ENCODE measurements at places on chromosomes 3 and 15.

- no peak for DNase-seq
Observed at GRCh38 chr15:48411971-48412591, 80.9 kb downstream of the DUT start.

DNA sequence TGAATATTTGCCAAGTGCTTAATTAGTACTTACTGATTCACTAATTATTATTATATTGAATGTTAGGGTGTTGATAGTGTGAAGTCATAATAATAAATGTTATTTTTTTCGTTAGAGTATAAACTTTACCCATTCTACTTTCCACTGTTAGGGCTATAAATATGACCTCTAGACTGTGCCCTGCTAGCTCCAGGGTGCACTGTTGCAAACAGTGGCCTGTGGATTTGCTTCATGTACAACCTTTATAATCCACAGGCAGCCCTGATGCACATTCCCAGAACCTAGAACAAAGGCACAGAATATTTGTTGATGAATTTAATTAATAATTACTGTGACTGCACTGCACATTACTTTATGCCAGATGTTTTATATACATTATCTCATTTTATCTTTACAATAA, 28.8 kb upstream of the LEKR1 start:
- no peak for DNase-seq

DNA sequence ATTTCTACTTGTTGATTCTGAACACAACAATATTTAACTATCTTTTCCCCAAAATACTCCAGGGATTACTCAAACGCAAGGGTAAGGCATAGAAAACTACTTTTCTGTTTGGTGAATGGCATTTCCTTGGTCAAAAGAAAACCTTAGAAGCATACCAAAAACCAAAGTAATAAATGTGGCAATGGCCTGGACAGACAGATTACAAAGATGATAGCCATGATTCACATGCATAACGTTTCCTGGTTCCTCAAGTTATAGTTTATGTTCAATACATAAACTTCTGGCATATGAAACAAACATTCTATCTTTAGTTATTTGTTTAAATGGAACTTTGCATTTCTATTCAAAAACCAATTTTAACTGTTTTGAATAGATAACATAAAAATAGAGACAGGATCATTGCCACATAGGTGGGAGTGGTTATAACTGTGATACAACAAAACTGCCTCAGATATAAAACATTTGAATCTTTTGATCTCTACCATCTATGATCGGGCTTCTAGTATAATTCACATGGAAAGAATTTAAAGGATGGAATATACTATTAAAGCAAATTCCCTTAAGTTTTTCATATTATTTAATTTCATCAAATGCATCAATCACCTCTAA, 32.1 kb downstream of the FOXP1 start:
- DNase-seq, result no peak

DNA sequence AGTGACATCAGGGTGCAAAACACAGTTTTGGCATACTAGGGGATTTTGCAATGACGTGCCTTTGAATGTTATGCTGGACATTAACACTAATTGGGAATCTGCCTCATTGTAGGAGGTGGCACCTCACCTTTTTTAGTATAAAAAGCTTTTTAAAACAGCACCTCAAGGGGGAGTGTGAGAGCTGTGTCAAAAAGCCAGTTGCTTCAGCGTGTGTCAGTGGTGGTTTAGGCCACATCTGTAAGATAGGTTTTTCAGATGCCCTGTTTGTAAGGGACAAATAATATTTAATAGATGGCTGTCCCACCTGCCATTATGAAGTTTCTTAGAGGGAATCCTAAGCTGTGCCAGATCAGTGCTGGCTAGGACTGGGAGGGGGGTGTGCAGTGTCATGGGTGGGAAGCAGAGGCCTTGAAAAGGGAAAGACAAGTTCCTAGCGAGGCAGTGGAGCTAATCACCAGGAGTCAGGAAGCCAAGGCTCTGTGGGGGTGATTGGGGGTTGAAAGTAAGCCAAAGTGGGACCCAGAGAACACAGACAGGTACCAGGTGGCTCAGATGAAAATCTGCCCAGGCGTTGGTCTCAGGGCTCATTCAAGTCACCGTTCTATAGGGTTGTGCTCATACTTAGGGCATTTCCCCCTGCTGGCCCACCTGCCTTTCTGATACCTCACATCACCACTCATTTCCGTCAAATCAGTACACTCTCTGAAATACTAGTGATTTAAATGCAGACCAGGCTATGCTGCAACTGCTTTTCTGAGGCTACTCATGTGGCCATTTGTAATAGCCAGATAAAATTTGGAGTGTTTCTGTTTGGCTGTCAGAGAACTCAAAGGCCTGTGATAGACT, 120.5 kb downstream of the BBX start:
- DNase-seq, result no peak

GRCh38 chr3:101675709-101676215, 1.2 kb downstream of the ZBTB11 start:
- DNase-seq, result no peak

GRCh38 chr3:11476735-11477144, 167.0 kb downstream of the VGLL4 start:
- peak; percentile 29 for DNase-seq

GRCh38 chr3:107734317-107734716, 211.6 kb downstream of the BBX start:
- DNase-seq, result no peak

GRCh38 chr3:55622116-55622515, 135.0 kb upstream of the WNT5A start:
- no peak for DNase-seq

DNA sequence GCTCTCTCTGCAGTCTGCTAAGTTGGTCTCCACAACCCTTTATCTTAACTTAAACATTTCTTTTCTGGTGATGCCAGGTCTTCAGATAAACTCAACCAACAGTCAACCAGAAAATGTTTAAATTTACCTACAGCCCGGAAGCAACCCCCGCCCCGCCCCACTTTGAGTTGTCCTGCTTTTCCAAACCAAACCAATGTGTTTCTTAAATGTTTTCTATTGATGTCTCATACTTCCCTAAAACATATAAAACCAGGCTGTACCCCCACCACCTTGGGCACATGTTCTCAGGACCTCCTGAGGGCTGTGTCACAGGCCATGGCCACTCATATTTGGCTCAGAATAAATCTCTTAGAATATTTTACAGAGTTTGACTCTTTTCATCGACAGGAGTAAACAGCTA, 13.2 kb upstream of the GPR160 start:
- DNase-seq, result no peak

DNA sequence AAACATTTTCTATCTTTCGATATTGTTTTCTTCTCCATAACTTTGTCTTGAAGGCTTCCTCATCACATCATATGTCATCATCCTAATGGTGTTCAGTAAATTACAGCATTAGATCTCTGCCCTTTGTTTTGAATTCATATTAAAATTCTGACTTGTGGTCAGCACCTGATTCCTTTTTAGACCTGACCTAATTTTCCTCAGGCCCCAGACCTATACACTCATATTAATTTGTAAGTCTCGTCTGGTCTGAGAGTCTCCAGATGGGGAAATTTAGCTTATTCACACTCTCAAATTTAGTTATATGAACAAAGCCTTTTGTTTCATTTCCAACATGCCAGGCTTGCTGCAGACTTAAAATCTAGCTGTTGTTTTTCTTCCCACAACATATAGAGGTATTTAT, 248.4 kb downstream of the KCNH8 start:
- DNase-seq, result no peak

- no peak for DNase-seq
Observed at GRCh38 chr3:28053759-28054158, 187.7 kb upstream of the CMC1 start.

- DNase-seq, result peak; percentile 92
Observed at GRCh38 chr15:23503980-23504379, 56.9 kb upstream of the GOLGA6L2 start.

GRCh38 chr3:12585970-12586369, 29.1 kb downstream of the MKRN2 start:
- no peak for DNase-seq

DNA sequence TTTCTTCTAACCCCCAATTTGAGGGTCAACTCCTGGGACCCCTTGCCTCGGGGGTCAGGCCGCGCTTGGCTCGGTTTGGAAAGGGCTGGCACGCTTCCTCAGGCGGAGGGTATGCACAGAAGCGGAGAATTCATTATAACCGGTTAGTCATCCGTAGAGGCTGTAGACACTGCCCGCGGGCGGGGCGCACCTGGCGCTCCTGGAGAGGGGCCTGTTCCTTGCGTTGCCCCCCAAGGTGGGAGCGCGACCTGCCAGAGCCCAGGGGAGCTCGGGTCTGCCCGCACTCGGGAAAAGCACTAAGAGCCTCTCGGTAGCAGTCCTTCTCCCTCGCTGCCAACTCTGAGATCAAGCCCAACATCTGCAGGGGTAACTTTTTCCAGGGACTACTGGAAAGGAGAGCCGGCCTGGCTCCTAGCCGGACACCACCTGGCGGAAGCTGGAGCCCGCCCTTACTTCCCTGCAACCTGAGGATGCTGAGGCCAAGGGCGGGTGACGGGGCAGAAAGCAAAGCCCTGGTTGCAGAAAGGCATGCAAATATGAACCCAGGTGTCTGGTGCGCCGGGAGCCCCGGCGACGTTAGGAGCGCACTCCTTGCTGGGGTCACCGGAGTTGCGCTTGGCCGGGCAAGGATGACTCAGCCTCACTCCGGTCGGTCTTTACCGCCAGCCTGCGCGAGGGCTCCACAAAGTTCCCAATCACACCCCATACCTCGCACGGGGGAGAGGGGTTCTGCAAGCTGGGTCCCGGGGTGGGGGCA, 1.5 kb upstream of the CACNA2D3 start:
- DNase-seq, result no peak

DNA sequence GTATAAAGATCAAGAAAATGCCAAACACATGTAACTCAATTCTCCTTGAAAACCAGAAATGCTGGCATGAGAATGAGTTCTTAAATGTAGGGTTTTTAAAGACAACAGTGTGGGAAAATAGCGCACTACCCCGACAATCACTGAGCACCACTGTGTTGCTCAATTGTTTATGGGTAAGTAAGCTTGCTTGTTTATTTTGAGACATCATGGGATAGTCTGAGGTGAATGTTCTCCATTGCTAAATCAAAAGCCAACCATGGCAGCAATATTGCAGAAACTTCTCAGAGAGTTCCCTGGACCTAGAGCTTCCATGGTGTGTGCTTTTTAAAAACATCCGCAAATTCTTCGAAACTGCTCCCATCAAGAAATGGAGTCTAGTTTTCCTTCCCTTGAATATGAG, 62.7 kb downstream of the CERS3 start:
- DNase-seq, result no peak

DNA sequence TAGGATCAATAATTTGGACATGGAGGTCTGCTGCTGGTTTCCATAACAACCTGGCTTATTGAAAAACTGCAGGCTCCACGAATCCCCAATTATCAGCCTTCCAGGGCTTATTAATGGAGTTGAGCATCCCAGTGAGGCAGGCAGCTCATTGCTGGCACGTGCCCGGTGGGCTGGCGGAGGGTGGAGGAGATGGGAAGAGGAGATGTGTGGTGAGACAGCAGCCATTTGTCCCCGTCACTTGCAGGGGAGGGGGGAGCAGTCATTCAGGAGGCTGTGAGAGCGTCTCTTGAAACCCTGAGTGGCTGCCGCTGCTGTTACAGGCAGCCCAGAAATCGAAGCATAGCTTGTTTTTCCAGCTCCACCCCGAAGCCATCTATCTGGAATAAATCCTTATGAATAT, 70.6 kb downstream of the GAP43 start:
- no peak for DNase-seq

- DNase-seq, result no peak
Observed at GRCh38 chr3:133803469-133803868, 2.1 kb upstream of the SRPRB start.

DNA sequence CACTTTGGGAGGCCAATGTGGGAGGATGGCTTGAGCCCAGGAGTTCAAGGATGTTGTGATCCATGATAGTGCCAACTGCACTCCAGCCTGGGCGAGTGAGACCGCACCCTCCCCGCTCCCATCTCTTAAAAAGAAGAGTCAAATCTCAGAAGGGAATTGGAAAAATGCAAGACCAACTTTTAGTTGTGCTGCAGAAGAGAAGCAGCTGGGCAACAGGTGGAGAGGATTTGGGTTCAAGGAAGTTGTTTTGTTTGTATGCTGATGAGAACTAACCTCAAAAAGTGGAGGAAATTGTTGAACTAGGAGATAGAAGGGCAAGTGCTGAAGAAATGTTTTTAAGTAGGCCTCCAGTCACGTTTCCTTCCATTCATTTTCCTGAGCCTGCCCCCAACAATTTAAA, 12.8 kb upstream of the PDCD7 start:
- DNase-seq, result no peak

DNA sequence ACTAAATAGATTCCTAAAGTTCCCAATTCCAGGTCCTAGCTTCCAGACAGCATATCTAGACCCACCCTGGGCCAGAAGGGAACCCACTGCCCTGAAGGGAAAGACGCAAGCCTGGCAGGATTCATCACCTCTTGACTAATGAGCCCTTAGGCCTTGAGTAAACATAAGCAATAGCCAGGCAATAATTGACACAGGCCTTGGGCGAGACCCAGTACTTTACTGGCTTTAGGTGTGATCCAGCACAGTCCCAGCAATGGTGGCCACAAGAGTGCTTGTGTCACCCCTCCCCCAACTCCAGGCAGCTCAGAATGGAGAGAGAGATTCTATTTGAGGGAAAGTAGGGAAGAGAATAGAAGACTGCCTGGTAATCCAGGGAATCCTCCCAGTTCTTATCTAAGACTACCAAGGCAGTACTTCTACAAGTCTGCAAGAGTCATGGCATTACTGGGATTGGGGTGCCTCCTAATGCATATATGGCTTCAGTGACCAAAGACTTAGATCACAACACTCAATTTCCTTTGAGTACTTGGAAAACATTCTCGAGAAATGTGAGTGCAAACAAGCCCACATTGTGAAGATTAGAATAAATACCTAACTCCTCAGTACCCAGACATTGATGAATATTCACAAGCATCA, 30.4 kb upstream of the WWTR1 start:
- no peak for DNase-seq

- DNase-seq, result no peak
Observed at GRCh38 chr3:172410702-172411477, 37.4 kb downstream of the GHSR start.

- DNase-seq, result no peak
Observed at GRCh38 chr3:58858126-58858525, 191.6 kb upstream of the FAM3D start.

GRCh38 chr15:28873585-28874190, 12.1 kb upstream of the APBA2 start:
- no peak for DNase-seq

GRCh38 chr3:32076566-32076965, 29.9 kb upstream of the GPD1L start:
- no peak for DNase-seq
